ENCODE measurements at places on chromosomes 3 and 15. TPM values are rescaled to one million over a fixed set of nuclear protein-coding genes. Genes with fewer than 3 reads are reported as not detected.

DNA sequence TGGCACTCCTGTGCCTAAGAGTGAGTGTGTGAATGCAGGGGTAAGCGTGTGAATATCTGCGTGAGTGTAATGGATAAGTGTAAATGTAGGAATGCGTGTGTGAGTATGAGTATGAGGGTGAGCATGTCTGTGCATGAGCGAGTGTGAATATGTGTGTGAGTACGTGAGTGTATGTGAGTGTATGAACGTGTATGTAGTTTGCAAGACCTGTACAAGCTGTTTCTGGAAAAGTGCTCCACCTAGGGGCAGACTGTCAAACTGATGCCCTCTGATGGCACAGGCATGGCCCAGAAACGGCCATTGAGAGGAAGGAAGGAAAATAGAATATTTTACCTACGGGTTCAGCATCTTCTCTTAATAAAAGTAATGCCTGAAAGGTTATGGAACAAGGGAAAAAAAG, 24.4 kb upstream of the FRMD4B start:
- DNase-seq, result peak; percentile 64

GRCh38 chr15:31360843-31361763, 34.5 kb downstream of the KLF13 start:
- DNase-seq, result no peak

GRCh38 chr15:57541805-57542504, 49.7 kb upstream of the MYZAP start:
- peak; percentile 53 for DNase-seq

GRCh38 chr3:160618363-160618762, 53.0 kb upstream of the KPNA4 start:
- DNase-seq, result no peak

- no peak for DNase-seq
Measured at GRCh38 chr15:66237513-66238235, 15.9 kb downstream of the MEGF11 start.

- no peak for DNase-seq
Measured at GRCh38 chr3:193688834-193689714, 96.1 kb downstream of the OPA1 start.

DNA sequence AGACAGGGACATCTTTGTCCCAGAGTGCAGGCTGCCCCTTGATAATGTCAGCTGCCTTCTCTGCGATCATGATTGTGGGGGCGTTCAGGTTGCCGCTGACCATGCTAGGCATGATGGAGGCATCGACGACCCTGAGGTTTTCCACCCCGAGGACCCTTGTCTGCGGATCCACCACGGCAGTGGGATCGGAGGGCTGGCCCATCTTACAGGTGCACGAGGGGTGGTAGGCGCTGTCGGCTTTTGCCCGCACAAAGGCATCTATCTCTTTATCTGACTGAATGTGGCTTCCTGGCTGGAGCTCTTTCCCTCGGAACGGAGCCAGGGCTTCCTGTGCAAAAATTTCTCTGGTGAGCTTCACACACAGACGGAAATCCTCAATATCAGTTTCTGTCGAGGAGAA, 28.4 kb downstream of the CHDH start:
- no peak for DNase-seq

GRCh38 chr3:128763967-128764366, 38.0 kb downstream of the RAB7A start:
- DNase-seq, result no peak

- peak; percentile 55 for DNase-seq
Measured at GRCh38 chr3:172647823-172648222, 63.0 kb downstream of the NCEH1 start.

- DNase-seq, result no peak
Measured at GRCh38 chr3:161794551-161794950, 297.9 kb downstream of the OTOL1 start.

GRCh38 chr15:50055332-50055731, 63.7 kb downstream of the ATP8B4 start:
- DNase-seq, result peak; percentile 33

DNA sequence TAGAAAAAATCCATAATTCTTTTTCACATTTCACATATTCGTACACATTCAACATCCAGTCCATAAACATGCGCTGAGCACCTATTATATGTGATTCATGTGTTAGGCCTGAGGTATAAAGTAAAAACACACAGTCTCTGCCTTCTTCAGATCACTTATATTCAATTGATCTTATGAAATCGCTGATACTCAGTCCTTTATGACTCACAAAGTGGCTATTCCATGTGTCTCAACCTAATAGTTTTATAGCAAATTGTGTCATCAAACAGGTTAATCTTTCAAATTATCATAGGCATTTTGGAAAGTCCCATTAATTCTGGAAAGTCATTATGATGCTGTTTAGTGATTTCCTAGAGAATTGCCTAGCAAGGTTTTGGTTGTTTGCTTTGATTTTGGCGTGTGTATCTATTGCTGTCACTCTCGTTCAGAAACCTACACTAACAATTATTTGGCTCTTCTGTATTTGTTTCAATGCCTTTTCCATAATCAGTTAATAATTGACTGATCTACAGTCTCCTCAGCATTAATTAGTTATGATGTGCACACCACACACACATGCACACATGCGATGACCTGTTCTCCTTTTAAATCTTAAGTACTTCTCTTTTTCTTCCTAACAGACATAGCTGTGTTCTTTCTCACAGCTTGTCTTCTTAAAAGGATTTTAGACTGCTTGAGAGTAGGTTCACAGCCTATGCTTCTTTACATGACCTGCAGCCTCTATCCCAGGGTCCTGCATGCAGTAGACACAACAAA, 353.1 kb downstream of the MECOM start:
- DNase-seq, result peak; percentile 60

DNA sequence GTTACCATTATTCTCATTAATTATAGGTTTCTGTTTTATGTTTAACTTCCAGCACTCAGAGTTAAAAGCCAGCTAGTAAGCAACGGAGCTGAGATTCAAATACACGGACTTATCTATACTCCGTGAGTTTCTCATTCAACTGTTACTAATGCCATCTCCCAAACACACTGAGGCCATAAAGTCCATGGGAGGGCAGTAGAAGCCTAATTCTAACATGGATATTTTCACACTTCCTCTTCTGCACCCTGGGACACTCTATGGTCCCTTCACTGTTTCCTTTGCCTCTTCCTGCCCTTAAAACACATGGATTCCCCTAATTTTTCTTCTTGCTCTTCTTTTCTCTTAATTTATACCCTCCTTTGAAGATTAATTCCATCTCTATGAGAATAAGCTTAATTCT, 245.0 kb downstream of the KLF13 start:
- no peak for DNase-seq

DNA sequence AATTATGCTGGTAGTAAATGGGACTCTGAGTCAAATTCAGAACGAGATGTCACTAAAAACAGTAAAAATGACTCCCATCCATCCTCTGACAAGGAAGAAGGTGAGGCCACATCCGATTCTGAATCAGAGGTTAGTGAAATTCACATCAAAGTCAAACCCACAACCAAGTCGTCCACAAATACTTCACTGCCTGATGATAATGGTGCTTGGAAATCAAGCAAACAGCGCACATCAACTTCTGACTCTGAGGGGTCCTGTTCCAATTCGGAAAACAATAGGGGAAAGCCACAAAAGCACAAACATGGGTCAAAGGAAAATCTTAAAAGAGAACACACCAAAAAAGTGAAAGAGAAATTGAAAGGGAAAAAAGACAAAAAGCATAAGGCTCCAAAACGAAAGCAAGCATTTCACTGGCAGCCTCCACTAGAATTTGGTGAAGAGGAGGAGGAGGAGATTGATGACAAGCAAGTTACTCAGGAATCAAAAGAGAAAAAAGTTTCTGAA, 15.1 kb upstream of the ZBTB47 start:
- no peak for DNase-seq

- DNase-seq, result no peak
Measured at GRCh38 chr15:88476635-88477060, 9.1 kb downstream of the MRPS11 start.

GRCh38 chr3:11600501-11601282, 43.0 kb downstream of the VGLL4 start:
- peak; percentile 99 for DNase-seq

DNA sequence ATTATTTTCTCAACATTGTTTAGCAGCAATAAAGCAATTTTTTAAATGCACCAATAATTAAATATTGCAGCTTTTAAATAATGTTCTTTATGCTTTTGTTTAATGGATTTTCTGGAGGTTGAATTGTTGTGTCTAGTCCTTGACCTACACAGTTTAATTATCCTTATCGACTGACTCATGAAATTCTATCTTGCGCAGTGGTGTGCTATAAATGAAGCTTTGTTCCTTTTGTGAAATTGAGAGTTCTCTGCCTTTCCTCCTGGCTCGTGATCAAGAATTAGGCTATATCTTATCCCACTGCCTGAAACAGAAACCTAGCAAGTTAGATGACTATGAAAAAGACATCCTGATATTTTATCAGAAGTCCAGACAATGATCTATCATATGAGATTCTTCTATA, 37.0 kb upstream of the PIK3R4 start:
- DNase-seq, result peak; percentile 74

- DNase-seq, result no peak
Measured at GRCh38 chr3:126855374-126855773, 127.5 kb upstream of the PLXNA1 start.

- no peak for DNase-seq
Measured at GRCh38 chr3:160758929-160759577, 3.0 kb downstream of the PPM1L start.

- DNase-seq, result no peak
Measured at GRCh38 chr3:31606453-31606852, 73.7 kb downstream of the STT3B start.

DNA sequence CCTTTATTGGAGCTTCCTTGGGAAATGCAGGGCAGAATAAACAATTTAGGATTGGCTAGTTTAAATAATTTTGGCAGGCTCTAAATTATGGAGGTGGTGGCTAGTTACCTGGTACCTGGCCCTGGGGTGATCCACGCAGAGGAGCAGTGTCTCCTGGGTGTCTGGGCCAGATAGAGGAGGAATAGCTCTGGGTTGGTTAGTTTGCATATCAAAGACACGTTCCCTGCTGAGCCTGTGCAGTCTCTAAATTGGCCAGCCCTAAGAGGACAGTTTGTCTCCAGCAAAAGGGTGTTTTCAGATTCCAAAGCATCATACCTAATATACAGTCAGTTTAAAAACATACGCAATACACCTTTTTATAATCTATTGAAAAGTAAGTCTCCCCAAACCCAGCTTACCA, 333.3 kb upstream of the TPM1 start:
- DNase-seq, result no peak

DNA sequence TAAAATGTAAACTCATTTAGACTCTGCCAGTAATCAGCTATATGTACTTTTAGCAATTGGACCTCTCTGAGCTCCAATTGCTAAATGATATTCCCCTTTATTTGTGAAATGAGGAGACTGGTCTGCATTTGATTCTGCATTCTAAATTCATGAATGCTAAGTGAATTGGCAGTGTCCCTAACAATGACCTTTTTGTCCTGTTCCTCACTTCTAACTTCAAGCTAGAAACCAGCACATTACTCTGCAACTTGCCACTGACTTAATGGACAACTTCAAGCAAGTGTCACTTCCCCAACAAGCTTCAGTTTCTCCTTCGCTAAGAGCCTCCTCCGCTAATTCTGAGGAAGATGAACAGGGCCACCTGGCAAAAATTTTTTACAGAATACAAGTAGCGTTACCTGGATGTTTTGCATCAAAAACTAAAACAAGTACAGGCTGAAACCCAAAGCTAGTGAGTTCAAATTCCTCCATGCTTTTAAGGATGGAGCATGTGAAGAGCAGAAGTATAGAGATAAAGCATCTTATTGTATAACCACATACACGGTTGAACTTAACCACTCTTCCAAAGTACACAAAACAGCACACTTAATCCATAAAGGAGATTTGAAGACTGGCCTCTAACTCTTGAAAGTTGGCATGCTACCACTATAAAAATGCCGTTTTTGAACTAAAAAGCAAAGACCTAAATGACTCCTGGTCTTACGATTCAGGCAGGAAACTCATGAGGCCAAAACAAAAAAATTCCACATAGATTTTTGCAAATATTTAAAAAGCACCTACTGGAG, 207.6 kb downstream of the MAGI1 start:
- no peak for DNase-seq

DNA sequence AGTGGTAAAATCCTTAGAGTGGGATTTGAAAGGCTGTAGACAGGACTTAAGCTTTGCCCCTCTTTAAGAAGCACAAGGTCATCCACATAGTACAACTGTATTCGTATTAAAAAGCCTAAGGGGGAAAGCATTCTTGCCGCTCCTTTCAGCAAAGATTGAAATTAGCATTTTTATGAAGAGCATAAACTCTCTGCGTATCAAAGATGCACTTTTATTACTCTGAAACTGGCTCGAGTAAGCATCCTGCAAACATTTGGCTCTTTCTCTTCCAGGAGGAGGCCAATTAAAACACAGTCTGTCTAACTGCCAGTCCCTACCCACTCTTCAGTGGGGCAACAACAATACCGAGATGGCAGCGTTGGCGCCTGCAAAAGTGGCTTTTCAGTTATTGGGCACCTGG, 192.5 kb upstream of the TPRG1 start:
- no peak for DNase-seq

GRCh38 chr15:63610209-63610841, 13.1 kb downstream of the FBXL22 start:
- peak; percentile 67 for DNase-seq

DNA sequence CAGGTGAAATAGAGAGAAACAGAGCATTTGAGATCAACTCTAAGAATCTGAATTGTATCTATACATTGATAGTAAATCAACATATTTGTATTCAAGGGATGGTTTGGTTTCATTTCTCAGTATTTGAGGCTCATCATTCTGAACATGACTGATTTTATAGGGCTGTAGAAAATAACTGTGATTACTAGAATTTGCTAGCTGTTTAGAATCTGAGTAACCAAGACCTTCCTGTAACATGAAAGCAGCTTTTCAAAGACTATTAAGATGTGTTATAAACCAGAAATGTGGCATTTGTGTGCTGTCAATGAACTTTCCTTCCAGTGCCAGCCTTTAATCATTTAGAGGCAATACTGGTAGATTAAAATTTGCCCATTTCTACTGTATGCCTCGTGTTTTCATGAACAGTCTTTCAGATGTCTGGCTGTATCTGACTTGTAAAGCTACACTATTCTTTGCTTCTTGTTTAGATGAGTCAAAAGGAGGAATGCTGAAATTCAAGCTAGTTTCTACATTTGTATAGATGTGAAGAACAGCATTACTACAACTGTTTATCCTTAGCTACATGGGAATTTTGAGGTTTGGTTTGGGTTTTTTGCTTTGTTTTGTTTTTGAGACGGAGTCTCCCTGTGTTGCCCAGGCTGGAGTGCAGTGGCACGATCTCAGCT, 137.3 kb upstream of the BHLHE40 start:
- DNase-seq, result peak; percentile 34

Gene TNFAIP8L3
- 3.6 TPM for total RNA-seq

Gene SNTN
- not detected for total RNA-seq

Gene TMOD2
- total RNA-seq, result 14.8 TPM

Gene CFAP92
- total RNA-seq, result 0.83 TPM

Gene CHMP2B
- 52.9 TPM for total RNA-seq

Gene DUOXA2
- total RNA-seq, result not detected

Gene SEMA6D
- under 0.01 TPM for total RNA-seq

Gene CLRN1
- not detected for total RNA-seq

Gene CD276
- 110 TPM for total RNA-seq

Gene EPHA6
- not detected for total RNA-seq

Gene APOD
- 31.7 TPM for total RNA-seq
